GM04504 (cell line): ENCODE measurements at places on chromosomes 1 and 21.

DNA sequence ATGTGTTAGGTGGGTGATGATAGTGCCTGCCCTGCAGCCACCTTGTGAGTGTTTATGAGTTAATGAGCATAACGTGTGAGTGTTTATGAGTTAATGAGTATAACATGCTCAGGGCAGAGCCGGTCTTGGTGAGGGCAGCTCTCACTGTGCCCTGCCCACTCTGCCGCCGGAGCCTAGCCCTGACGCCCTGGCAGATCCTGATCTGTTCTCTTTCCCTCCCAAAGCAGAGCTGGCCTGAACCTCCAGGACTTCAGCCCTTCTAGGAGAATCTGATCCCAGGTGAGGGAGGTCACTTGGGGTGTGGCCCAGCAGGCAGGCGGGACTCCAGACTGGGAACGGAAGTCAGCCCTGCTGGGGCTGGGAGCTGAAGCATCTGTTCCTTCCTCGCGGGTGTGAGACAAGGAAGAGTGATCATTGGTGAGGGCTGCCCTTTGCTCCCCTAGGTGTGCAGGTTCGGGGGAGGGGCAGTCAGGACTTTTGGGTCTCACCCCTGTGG lies 5.7 kb downstream of the FBLIM1 start:
- DNase-seq: no peak

DNA sequence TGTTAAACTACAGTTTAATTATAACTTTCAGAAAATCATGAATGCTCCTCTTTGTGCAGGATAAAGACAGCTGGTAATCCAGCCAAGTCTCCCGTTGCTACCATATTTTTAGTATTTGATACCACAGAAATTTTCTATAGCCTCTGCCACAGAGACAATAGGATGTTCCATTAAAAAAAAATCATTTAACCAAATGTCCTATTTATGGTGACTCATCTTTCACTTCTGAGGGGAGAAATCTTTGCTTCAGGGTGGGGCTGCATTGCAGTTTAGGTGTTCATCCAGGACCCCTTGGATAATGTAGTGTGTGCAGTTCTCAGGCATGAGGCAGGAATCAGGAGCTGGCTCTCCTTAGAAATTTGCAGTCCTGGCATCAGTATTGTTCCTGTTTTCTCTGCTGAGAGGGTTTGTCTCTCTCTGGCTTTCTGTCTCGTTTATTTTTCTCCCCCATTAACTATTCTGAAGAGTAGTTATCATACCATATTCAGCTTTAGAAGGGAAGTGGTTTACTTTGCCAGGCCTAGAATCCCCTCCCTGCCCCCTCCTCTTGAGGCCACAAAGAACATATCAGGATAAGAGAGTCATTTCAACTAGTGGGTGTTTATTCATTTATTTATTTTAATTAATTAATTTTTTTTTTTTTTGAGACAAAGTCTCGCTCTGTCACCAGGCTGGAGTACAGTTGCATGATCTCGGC lies 3.1 kb downstream of the PRUNE1 start:
- no peak for DNase-seq

- no peak for DNase-seq
Measured at GRCh38 chr1:169326956-169327268, 40.7 kb downstream of the NME7 start.

GRCh38 chr1:240765732-240766363 lies 153.9 kb upstream of the GREM2 start:
- no peak for DNase-seq
